NCI-H1105 treated with DMSO at 0.1 percent for 48 hours (cell line): ENCODE measurements at places on chromosomes 16 and 17.

DNA sequence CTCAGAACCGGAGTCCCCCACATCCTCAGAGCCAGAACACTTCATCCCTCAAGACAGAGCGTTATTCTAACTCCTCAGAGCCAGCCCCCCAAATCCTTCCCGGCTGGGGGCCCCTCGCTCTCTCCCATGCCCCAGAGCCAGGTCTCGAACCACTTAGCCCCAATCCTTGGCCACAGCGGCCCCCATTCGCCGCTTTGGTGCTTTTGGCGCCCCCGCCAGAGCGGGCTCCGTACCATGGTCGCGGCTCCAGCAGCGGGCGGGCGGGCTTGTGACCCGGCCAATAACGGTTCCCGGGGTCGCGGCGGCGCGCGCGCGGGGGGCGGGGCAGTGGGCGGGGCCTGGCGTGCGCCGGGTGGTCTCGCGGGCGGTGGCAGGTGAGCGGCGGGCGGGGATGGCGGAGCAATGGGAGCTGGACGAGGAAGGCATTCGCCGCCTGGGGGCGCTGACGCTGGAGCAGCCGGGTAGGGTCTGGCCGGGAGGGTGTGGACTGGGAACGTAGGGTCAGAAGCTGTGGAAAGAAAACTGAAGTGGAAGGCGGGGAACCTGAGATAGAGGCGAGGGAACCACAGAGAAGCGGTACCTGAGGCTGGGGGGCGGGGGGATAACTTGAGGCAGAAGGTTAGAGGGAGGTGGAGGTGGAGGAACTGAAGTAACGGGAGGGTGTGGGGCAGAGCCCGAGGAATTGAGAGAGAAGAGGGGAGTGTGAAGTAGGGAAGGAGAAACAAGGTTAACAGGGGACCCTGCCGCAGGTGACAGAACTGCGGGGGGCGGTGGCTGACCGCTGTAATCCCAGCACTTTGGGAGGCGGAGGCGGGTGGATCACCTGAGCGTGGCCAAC lies at the start of the genes KCTD19 and LRRC36:
Gene KCTD19 (minus strand): TSS at position 270 of the 838 bp plus-strand sequence. CDS start 34 bp downstream, at position 236.
Gene LRRC36 (plus strand): TSS at position 344 of the 838 bp plus-strand sequence. CDS start 48 bp downstream, at position 392.
- peak; percentile 62 for DNase-seq

DNA sequence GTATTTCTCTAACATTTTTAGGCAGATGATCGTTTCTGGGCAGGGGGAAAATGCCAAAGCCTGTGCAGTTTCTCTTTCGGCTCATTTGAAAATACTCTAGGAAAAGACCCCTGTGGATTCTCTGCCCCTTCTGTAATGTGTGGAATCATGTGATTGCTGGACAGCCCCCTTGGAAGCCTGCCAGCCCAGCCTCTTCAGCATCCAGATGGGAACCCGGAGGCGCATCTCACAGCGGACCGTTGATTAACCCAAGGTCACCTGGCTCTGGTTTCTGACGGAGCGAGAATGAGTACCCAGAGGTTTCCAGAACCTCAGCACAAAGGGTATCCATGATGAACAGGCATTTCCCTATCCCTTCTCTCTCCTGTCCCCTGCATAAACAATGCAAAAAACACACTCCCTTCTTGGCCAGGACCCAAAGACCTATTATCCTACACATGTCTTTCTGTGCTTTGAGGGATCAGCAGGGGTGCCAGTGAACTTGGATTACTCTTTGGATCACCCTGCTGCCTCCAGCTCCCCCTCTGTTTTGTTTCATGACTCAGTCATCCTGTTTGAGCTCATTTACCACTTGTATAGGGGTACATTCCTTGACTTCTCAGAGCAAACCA lies 957.1 kb upstream of the RBFOX1 start:
- DNase-seq: no peak

DNA sequence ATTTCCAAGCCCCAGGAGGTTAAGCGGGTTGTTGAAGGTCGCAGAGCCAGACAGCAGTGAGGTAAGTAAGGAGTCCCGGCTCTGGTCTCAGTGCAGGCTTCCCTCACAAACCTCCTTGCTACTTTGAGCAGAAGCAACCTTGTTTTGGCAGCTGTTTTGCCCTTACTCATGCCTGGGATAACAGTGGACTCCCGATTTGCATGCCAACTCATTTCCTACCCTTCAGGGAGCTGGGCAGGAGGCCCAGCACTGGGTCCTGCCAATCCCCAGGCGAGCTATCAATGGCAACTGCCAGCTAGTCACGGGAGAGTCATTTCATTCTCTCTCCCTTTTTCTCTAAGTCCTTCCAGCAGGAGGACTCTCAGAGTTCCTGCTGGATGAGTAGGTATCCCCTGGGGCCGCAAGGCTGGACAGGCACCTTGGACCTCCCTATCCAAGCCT lies 72.0 kb upstream of the KSR1 start:
- DNase-seq: no peak

DNA sequence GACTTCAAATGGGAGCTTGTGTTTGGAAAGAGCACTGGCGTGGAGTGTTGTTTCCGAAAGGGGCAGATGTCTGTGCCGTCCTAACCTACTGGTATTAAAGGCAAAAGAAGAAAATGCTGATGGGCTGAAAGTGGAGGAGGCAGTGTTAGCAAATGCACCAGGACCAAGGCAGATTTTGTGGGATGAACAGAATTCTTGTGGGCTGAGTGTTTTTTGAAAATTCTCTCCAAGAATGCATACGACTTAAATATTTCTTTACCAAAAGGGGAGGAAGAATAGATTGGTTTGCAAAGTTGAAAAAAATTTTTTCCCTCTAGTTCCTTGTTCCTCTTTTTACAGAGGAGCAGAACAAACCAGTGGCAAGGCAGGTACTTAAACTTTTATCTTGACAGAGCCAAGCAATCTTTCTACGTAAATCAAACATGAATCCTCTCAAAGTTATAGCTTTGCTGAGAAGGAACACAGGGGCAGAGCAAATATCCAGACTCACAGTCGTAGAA lies 16.8 kb downstream of the MARCHF10 start:
- DNase-seq: no peak

DNA sequence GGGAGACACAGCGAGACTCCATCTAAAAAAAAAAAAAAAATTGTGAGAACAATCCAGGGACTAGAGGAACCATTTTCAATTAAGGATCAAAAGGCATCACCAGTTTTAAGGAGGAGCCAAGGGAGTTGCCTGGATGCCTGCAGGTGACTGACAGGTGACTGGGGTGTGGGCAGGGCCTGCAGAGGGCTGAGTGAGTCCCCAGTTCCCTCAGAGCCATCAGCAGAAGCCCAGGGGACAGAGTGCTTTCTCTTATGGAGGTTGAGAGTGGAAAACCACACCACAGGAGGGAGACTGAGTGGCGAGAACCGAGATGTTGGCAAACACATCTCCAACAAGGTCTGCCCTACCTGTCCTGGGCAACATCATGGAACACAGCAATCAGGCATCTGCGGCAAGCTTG lies 27.1 kb upstream of the CREBBP start:
- no peak for DNase-seq
